Endothelial cell of umbilical vein (primary cell): ENCODE measurements at places on chromosomes 3 and 15.

DNA sequence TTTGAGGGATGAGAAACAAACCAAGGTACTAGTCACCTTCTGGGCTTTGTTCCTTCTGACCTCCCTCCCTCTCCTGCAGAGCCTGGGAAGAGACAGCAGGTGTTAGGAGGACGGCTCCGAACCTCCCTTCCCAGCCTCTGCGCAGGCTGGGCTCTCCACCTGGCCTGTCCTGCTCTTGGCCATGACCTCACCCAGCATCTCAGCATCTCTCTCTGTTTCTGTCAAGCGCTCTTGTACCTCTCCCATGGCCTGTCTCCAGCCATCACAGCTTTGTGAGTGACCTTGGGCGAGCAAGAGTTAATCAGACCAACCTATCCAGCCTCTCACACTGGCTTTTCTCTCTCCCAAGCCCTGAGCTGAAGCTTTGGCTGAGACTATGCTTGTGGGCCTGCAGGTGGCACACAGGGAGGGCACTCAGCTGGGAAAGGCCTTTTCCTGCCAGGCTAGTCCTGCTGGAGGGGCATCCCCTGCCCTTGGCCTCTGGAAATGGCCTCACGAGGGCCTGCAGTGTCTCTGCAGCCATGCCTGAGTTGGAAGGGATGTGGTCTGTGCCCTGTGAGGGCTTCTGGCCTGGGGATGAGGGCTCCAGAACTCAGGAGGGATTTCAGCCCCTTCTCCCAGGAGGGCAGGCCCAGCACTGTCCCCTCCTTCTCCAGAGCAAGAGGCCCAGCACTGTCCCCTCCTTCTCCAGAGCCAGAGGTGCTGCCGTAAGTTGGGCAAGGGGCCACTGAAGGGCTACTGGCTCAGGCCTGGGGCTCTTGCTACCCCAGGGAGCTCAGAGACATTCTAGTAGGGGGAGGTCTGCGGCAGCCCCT, 2.1 kb downstream of the CHST13 start:
- DNase-seq, result no peak

GRCh38 chr3:90129730-90130129, 1022.3 kb downstream of the EPHA3 start:
- DNase-seq, result no peak

- DNase-seq, result no peak
Measured at GRCh38 chr3:48420561-48420960, 9.3 kb downstream of the PLXNB1 start.

- DNase-seq, result no peak
Measured at GRCh38 chr3:110736332-110736731, 335.3 kb upstream of the NECTIN3 start.

- DNase-seq, result no peak
Measured at GRCh38 chr3:118949113-118949760, 85.4 kb downstream of the IGSF11 start.

GRCh38 chr15:80936288-80937078, 53.1 kb downstream of the MESD start:
- DNase-seq, result no peak

DNA sequence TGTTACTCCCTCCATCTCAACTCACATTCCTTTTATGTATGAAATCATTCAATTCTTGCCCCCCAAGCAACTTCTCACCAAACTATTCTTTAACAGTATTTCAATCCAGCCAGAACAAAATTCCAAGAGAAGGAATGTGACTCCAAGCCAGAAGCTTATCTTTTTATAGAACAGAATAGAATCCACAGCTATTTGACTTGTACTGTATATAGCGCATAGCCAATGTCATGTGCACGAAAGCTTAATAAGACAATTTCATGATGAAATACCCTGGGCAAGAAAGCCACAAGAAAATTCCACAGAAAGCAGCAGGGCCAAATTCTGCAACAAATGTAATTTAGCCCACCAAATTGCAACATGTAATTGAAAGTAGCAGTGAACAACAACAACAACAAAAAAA, 127.6 kb upstream of the UBE2E2 start:
- no peak for DNase-seq

- no peak for DNase-seq
Measured at GRCh38 chr3:191627064-191627463, 166.1 kb downstream of the PYDC2 start.

DNA sequence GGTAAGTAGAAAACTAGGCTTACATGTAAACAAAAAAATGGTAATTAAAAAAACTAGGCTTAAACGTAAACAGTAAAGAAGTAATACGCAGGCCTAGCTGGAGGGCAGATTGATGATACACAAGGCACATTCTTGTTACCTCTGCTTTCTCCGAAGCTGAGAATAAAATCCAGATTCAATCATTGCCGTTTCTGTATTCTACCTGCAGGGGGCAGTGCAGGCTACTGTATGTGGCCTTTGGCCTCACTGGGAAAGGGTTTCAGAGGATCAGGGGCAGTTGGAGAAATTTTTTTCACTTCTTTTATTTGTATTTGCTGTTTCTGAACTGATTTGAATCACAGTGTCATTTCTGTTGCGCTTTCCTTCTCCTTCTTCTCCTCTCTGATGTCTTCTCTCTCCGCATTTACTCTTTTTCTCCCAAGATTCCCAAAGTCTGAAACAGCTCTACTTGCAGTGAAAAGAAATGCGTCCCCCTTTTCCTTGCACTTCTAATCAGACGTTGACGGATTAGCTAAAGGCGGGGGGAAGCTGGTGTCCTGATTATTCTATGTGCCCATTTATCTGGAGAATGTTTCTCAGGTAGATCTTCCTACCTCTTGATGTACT, 67.1 kb upstream of the MCTP2 start:
- peak; percentile 4 for DNase-seq

GRCh38 chr15:64092864-64093626, 593 bp downstream of the CIAO2A start:
- DNase-seq, result peak; percentile 65

DNA sequence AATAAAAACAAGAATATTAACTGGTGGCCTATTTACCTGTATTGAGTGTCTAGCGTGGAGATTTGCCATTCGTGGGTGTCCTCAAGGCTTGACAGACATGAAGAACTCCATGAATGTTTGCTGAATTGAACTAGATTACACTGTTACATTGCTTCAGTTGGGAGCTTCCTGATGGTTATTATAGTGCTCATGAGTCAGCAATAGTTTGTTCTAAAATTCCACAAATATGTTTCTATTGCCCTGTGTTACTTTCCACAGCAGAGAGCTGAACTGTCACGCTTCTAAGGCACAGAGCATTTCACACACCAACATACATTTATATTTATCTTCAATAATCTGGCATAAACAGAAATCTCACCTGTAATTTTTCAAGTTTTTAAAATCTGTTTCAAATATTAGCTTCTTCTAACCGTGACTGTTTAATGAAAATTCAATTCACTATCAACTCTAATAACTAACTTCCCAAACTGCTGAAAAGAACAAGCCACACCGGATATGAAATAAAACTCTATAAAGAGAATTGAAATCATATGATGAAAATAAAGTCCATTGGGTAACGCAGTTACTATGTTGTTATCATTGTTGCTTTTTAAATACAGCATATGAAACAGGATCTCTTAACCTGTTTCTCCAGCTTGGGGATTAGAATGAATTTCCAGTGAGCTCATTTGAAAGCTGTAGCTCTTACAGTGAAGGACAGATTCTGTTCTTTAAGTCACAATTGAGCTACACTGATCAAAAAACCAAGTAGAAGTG, 61.2 kb upstream of the MCF2L2 start:
- DNase-seq, result no peak

DNA sequence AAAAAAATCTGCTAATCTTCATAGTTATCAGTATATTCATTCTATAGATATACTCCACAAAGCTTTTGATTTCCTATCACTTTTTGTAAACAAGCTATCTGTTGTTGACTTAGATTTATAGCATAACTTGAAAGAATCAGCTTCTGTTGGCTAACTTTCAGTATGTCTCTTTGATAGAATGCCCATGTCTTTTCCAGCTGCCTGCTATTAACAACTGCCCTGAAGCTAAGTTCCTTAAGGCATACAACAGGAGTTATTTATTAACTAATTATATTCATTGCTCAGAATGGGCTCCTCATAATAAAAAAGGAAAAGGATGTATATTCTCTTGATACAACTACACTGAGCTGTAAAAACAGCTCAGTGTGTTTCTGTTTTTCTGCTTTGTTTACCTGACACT, 293.9 kb downstream of the TUSC7 start:
- no peak for DNase-seq

DNA sequence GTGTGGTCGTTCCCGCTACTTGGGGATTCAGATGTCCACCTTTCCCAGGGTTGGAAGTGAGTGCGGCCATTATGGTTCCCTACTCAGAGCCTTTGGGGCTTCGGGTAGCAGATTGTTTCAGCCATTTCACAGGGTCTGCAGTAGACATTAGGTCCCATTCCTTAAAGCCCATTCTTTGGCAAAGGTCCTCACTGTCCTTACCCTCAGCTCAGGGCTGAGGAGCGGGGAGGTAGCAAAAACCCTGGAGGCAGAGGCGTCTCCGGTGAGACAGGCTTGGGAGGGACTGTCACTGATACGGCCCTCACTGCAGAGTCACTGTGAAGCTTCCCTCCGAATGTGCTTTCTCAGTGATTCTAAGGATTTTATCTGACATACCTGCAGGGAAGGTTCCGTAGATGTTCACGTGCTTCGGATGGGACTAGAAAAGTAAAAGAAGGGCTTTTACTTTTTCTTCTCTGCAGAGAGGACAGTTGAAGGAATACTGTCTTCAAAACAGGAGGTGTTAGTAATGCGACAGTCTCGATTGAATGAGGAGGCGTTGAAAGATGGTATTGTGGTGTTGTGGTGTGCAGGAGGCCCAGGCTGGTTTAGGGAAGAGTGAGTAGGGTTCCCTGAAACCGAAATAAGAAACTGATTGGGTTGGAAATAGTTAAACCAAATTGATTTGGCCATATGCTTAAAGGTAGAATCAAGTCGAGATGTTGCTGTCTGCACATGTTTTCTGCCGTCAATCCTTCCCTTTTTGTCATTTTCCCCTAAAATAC, 630 bp downstream of the ATP6V1A start:
- DNase-seq, result peak; percentile 51

- no peak for DNase-seq
Measured at GRCh38 chr3:143637133-143637532, 211.1 kb downstream of the SLC9A9 start.

GRCh38 chr15:51799282-51800252, 29.9 kb upstream of the TMOD3 start:
- no peak for DNase-seq

DNA sequence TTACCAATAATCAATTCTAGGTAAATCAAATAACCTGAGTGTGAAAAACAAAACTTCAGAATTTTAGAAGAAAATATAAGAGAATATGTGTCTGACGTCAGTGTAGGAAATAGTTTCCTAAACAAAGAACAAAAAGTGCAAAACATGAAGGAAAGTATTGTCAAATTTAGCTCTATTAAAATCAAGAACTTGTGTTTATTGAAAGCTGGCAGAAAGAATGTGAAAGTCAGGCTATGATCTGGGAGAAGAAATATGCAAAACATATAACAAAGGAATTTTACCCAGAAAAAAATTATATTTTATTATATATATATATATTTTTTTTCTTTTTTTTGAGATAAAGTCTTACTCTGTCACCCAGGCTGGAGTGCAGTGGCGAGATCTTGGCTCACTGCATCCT, 129.1 kb upstream of the ANKRD28 start:
- DNase-seq, result no peak

DNA sequence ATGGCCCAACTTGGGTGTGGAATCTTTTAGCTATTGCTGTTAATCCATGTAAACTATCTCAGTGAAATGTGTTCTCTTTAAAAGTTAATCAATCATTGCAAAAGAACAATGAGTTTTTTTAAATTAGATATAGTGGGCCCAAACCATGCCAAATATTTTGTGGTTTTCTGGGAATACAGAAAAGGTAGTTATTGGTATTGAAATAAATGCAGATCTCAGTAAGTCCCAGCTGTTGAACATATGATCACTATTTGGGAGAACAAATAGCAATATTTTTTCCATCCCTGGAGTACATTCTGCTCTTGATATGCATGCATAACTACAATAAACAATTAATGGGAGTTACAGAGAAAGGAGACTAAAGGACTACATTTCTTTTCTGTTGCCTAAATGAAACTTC, 36.0 kb upstream of the LEKR1 start:
- DNase-seq, result no peak

DNA sequence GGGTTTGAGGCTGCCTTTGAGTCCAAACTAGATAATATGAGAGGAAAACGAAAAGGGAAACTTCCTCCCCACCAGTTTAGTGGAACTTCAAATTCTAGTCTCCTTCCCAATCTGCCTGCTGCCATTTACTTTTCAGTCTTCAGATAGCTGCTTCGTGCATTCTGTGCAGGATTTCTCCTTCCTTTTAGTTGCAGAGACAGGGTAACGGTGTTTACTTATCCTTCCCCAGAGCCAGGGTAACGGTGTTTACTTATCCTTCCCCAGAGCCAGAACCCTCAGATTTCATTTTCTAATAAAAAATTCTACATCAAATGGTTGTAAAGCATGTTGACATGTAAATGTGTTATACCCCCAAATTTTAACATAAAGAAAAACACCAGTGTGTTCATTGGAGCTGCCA, 282.6 kb downstream of the VPS13C start:
- no peak for DNase-seq

DNA sequence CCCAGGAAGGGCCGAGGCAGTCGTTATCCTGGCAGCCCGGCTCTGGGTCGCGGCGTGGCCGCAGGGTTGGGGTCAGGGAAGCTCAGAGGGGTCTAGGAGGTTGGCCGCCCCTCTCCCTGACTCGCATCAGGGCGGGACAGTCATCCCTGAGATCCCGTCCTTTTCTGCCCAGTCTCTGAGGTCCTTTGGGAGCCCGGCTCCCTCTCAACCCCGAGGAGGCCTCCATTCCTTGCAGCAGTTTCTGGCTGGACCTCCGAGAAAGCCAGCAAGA, 495 bp downstream of the HYAL2 start:
- DNase-seq, result no peak

GRCh38 chr3:159857840-159858239, 130.8 kb upstream of the IL12A start:
- no peak for DNase-seq

- DNase-seq, result no peak
Measured at GRCh38 chr3:151113343-151113742, 27.9 kb downstream of the MED12L start.

DNA sequence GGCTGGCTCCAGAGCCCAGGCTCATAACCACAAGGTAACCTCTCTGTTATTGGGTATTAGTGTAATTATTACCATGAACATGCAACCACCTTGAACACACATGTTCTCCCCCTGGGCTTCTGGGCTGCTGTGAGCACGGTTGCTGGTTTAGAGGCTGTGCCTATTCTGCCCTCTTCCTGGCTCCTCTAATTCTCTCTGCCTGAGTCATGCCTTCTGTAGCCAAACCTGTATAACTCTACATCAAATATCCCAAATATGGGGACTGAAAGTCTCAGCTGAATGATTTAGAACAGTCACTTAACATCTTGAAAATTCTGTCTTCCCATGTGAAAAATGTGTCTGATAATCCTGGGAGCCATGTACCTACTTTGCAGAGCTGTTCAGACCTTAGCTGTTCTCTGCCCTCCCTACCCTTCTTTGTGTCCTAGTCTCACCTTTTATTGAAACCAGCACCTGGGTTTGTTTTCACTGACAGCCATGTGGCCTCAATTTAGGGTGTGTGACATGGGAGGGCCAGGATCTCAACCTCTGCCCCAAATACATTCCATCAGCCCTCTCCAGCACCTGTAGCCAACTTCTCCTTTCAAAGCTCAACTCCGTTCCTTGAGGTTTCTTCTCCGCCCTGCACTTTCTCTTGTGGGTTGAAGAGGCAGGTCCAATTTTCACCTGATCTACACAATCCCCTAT, 60.7 kb downstream of the PDZRN3 start:
- no peak for DNase-seq
